Calu3 (cell line): ENCODE measurements at places on chromosomes 5 and 9.

GRCh38 chr5:113778147-113778546, 264.7 kb downstream of the YTHDC2 start:
- no peaks in the 10 kb centered on the region for H3K36me3 ChIP-seq
- no peak for DNase-seq
- H3K4me3 ChIP-seq = no peak overlapping the region
- no peak overlapping the region for H3K27ac ChIP-seq

DNA sequence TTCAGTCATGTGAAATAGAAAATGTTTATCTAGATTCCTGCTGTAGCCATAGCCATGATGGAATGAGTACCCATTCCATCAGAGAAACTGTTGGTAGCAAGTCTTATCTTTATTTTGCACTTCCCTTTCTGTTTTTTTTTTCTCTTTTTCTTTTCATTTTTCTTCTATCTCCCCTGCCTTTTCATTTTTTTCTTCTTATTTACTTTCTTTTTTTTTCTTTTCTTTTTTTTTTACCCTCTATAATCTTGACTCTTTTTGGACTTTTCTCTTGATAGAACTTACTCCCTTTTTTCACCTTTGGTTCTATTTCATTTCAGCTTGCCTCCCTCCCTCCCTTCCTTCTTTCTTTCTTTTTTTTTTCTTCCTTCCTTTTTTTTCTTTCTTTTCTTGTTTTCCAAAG, 15.4 kb downstream of the SLC25A46 start:
- no peaks in the 10 kb centered on the region for H3K36me3 ChIP-seq
- H3K27me3 ChIP-seq = no peaks in the 10 kb centered on the region
- no peak for DNase-seq

DNA sequence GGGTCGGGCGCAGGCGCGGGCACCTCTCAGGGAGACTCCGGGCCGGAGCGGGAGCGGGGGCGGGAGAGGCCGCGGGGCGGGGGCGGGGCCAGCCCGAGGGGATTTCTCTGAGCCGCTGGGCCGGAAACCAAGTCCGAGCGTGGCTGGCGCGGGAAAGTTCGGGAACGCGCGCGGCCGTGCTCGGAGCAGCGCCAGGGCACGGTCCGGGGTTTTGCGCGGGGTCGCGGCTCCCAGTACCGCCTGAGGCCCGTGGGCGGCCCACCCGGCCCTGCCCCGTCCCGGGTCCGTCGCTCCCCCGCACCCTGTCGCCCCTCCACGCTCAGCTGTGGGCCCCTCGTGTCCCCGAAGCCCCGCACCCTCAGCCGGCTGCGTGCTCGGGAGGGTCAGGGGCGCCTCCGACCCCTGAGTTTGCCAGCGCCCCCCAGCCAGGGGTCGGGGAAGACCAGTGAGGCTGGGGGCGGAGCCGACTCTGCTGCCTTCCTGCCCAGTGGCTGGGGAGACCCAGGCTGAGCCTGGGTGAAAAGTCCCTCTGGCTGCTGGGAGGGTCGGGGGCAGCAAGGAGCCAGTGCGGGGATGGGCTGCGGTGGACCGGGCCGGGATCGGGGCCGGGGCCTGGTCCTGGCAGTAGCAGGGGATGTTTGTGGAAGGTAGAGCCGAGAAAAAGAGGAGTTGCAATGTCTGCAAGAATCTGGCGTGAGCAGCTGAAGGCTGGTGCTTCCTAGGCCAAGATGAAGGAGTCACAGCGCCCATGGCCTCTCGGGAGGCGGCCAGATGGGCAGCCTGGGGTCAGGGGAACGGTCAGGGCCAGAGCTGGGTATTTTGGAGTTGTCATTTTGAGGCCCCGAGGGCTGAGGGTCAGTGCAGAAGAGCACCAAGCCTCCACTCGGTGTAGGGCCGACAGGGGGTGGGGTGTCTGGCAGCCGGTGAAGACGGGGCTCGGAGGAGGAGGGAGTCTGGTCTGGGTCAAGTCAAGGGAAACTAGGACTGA, 588 bp downstream of the TRAF2 start:
- DNase-seq = peak; percentile 17
- no peaks in the 10 kb centered on the region for H3K27me3 ChIP-seq
- H3K4me3 ChIP-seq = peak overlapping the region; percentile 86
- peaks cover 53% of the 10 kb centered on the region for H3K36me3 ChIP-seq

GRCh38 chr9:100099722-100100042, 639 bp downstream of the INVS start:
- peaks cover 24% of the 10 kb centered on the region for H3K36me3 ChIP-seq
- peaks cover 11% of the 10 kb centered on the region for H3K4me1 ChIP-seq
- no peaks in the 10 kb centered on the region for H3K27me3 ChIP-seq
- DNase-seq = peak; percentile 4

GRCh38 chr5:141636413-141637122, at the start of the genes HDAC3 and RELL2:
TSS of gene HDAC3 (minus strand) at chr5:141636849. CDS start at chr5:141636790, 59 bp downstream.
TSS of gene RELL2 (plus strand) at chr5:141636997. CDS start at chr5:141638226, 1,229 bp downstream.
- peak within 1 kb of the TSS; percentile 37 for H3K27ac ChIP-seq
- H3K4me1 ChIP-seq = peaks cover 29% of the 10 kb centered on the region
- peaks cover 47% of the 10 kb centered on the region for H3K36me3 ChIP-seq
- peak within 1 kb of the TSS; percentile 79 for H3K4me3 ChIP-seq
- no peaks in the 10 kb centered on the region for H3K27me3 ChIP-seq
- DNase-seq = peak; percentile 99

- H3K27me3 ChIP-seq = no peaks in the 10 kb centered on the region
- peak overlapping the region; percentile 50 for H3K4me3 ChIP-seq
- DNase-seq = peak; percentile 59
- peak overlapping the region; percentile 96 for H3K27ac ChIP-seq
- peaks cover 53% of the 10 kb centered on the region for H3K4me1 ChIP-seq
Measured at GRCh38 chr5:125411744-125412560, 665.5 kb upstream of the ZNF608 start.

DNA sequence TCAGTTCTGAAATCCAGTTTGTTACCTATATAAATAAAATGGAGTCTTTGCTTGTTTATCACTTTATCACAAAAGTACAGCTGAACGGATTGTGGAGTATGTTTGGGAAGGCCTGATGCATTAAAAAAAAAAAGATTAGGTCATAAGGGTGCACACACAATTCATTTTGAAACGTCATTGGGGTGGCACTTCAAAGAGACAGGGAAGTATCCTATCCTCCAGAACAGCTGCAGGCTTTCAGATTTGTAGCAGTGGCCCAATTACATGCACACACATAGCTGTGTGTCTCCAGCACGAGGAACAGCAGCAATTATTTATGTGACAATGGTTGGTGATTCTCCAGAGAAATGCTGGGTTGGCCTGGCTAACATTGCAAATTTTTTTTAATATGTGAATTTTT, 46.8 kb upstream of the FER start:
- no peak for DNase-seq
- H3K27me3 ChIP-seq = no peaks in the 10 kb centered on the region
- H3K36me3 ChIP-seq = no peaks in the 10 kb centered on the region
- H3K4me1 ChIP-seq = no peaks in the 10 kb centered on the region
- H3K27ac ChIP-seq = no peak overlapping the region
- H3K4me3 ChIP-seq = no peak overlapping the region

DNA sequence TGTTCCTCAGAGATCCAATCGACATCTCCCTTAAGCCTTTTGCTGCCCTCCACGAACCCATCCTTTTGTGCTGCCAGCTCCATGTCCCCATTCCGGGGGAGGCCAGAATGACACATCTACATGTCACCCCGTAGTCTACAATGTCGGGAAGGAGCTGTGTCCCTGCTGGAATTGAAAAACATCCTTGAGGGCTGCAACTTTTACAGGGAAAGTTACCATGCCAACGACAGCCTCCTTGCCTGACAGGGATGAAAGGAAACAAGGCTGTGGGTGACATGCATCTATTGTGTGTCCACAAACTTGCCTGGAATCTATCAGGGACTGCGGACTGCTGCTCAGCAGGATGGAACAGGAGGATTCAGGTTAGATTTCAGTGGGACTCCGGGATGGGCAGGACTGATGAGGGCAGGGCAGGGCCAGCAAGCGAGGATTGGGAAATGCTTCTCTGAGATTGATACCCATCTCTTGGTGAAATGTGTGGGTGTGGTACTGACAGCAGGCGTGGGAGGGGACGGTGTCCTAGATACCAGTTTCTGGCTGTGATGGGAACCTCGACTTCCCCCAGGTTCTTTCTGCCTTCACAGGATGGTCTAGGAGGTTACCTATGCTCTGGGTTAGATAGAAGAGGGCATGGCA, 25.5 kb downstream of the EGR1 start:
- DNase-seq = no peak
- H3K27me3 ChIP-seq = peaks cover 39% of the 10 kb centered on the region
- H3K4me1 ChIP-seq = peaks cover 14% of the 10 kb centered on the region
- H3K36me3 ChIP-seq = peaks cover 16% of the 10 kb centered on the region
- no peak overlapping the region for H3K27ac ChIP-seq

GRCh38 chr5:170327168-170327567, 29.6 kb upstream of the LCP2 start:
- no peak for DNase-seq
- no peak overlapping the region for H3K27ac ChIP-seq
- H3K27me3 ChIP-seq = peaks cover 22% of the 10 kb centered on the region
- H3K4me1 ChIP-seq = no peaks in the 10 kb centered on the region

- no peaks in the 10 kb centered on the region for H3K4me1 ChIP-seq
- no peak overlapping the region for H3K27ac ChIP-seq
- DNase-seq = no peak
- no peaks in the 10 kb centered on the region for H3K36me3 ChIP-seq
Measured at GRCh38 chr9:17719053-17719452, 140.2 kb downstream of the SH3GL2 start.

DNA sequence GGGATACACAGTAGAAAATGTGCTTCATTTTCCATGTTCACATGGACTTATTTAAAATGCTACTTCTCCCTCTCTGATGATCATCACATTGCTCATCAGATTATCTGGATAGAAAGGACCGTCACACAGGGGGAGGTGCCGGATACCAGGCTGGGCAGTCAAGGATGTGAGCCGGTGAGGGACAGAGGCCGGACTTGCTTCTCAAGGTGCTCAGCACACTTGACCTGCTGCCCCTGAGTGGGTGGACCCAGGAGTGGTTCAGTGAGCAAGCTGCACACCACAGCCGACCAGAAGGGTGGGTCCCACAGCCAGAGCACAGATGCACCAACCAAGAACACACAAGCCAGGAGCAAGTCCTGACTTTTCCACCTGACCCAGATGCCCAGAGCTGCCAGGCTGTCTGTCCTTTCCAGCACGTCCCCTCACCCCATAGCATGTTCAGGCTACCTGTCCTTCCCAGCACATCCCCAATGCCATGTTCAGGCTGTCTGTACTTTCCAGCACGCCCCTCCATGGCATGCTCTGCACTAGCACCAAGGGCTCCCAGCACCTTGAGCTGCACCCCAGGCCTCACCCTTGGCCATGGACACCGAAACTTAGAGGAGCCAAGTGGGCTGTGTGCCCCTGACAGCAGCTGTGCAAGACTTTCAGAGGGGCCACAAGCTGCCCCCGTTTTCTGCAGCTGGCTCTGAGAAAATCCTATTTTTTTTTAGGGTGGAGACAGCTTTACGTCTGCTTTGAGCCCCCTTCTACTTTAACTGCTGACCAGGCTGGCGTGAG, 77.8 kb downstream of the SECISBP2 start:
- H3K4me3 ChIP-seq = no peak overlapping the region
- H3K36me3 ChIP-seq = peaks cover 4% of the 10 kb centered on the region
- no peak overlapping the region for H3K27ac ChIP-seq
- no peaks in the 10 kb centered on the region for H3K27me3 ChIP-seq
